ENCODE measurements at places on chromosomes 5 and 9.

GRCh38 chr5:168844016-168844921 lies 265.1 kb upstream of the PANK3 start:
- DNase-seq: no peak

GRCh38 chr5:2136728-2137333 lies 254.1 kb upstream of the IRX4 start:
- no peak for DNase-seq

DNA sequence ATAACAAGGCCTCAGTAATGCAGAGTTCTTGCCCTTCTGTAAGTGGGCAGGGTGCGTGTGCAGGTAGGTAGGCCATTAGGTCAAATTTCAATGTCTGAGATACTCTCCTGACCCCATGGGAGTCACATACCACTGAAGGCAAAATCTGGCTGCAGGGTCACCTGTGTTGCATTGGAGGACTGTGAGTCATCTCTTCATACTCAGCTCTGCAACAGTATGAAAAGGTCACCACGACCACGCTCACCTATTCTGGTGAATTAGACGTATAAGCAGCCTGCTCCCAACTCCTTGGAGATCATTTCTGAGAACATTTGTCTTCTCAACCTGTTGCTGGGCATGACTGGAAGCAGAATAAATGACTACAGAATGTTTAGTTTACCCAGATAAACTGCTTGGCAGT lies 599.8 kb downstream of the PDE4D start:
- DNase-seq: no peak

DNA sequence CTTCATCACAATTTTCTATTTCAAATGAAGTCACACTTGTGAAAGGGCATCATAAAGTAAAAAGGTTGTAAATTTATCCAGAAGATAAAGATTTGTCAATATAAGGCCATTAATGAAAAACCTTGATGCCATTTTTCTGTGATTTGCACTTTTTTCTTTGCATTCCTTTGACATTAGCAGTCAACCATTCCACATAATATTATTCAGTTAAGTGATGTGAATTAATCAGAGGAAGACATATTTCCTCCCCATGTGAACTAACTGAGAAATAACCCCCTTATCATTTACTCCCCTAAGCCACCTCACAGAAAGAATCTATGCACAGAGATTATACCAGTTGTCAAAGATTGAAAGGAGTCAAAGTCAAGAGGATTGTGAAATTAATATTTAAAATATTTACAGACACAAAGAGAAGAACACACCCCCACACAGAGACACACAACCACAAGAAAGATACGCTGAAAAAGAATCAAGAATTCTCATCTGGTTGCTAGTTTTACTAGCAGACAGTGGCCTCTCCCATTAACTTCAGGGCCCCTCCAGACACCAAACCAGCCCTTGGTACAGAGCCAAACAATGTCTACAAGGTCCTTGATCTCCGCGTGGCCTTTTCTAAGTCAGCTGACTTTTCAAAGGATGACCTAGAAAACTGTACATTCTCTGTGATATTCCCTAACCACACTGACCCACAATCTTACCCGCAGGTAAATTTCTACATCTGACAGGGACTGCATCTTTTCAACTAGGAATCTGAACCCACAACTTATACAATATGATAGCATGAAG lies 29.5 kb downstream of the GNAQ start:
- DNase-seq: no peak

GRCh38 chr9:29556317-29556716 lies 1983.0 kb upstream of the C9orf72 start:
- no peak for DNase-seq

DNA sequence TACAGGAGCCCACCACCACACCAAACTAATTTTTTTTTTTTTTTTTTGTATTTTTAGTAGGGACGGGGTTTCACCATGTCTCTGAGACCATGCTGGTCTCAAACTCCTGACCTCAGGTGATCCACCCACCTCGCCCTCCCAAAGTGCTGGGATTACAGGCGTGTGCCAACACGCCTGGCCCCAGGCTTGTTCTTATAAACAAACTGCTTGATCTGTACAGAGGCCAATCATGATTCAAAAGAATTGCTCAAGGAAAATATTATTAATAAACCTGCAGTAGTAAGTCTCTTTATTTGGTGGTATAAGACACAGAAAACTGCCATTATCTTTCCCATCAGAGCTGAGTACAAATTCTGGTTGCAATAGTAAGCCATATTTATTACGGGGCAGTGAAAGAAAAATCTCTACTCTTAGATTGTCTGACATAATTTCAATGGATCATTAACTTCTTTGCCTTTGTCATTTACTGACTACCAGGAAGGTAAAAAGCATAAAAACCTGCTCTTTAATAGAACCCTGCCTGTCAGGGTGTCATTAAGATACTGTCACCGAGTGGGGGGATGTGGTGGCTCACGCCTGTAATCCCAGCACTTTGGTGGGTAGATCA lies 33.3 kb downstream of the RASEF start:
- DNase-seq: no peak

GRCh38 chr5:178587763-178588611 lies 2.2 kb downstream of the COL23A1 start:
- no peak for DNase-seq

- DNase-seq: no peak
Observed at GRCh38 chr9:26159575-26160392, 481.5 kb upstream of the TUSC1 start.

DNA sequence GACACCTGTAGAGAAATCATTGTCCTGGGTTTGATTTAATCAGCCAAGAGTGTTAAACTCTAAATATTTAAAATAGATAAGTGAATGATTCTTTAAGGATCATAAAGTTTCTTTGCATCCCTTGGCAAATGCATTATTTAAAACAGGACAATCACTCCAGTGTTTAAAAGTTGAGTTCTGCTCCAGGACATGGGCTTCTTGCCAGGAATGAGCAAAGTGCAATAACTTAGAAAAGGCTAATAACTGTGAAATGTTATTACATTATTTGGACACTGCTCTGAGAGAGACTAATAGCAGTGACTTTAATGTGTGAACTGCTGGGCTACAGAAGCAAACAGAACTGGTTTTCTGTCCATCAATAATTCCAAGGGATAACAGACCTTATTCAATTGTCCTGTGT lies 283.3 kb downstream of the GABRB2 start:
- DNase-seq: no peak

- DNase-seq: no peak
Observed at GRCh38 chr5:143245929-143246561, 157.4 kb downstream of the NR3C1 start.

DNA sequence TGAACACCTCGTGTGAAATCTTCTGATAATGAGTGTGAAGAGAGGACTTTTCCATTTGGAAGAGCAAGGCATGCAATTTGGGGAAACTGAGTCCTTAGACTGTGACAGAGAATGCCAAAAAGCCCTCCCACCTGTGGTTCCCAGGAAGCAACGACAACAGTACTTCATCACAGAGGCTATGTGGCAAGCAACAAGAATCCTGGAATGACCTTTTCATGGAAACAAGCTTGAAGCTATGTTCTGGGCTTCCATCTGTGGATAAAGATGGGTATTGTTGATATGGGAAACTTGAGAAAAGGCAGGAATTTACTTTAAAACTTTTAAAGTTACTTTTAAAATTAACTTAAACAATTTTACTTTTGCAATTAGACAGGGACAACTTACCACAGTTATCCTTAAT lies 131.2 kb upstream of the ANKH start:
- DNase-seq: no peak

DNA sequence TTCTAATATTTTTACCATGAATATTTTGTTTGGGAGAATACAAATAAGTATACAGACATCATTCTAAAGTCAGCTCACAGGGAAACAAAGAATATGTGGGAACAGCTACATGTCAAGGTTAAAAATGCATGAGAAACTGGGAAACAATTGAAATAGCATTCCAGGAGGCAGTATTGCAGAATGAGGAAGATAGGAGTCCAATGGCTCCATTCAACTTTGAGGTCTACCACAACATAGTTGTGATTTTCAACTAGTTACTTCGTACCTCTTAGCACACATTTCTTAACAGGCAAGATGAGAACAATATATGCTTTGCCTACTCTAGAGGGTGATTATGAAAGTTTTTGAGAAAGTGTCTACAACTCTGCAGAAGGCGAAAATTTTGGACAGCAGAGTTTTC lies 35.2 kb upstream of the CAST start:
- no peak for DNase-seq

DNA sequence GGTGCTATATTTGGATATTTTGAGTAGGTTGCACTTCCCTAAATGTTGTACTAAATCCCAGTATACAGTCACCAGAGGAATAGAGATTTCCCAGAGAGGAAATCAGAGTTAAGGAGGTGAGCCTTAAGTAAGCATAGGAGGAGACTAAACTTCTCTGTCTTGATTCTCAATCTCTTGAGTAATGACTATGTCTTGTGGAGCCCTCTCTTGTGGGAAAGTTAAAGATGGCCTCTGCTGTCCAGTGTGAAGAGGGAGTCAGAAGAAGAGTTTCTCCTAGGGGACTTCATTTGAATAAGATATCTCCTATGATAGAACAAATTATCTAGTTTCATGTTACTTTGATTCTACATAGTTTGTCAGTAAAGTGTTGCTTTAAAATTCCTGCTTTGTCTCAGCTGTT lies 502.5 kb downstream of the PDE4D start:
- DNase-seq: no peak

DNA sequence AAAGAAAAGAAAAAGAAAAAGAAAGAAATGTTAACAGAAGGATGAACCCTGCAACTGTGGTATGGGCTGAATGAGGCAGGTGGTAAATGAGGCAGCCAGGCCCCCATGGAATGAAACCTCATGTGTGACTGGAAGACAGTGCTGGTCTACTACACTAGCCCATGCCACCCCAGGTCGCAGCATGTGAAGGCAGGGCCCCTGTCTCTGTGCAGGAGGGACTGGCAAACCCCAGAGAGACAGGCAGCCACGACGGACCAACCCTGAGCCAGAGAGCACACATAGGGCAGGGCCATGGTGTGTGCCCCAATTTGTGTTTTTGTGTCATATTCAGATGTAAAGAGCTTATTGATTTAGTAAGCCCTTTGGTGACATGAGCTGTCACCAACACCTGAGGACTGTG lies 198.5 kb downstream of the FBN2 start:
- no peak for DNase-seq

Measured in activated CD4-positive, alpha-beta T cell treated with anti-CD3 and anti-CD28 coated beads, Interleukin-2, amount 50 U/mL, for 48 hours (primary cell).